ENCODE measurements at places on chromosomes 7 and 10. TPM values are rescaled to one million over a fixed set of nuclear protein-coding genes. Genes with fewer than 3 reads are reported as not detected.

DNA2 gene
- total RNA-seq: 35.0 TPM

GRCh38 chr7:23017309-23017708 lies 3.4 kb upstream of the HYCC1 start:
- no peak for ATAC-seq

GRCh38 chr10:133390597-133391248 lies 3.2 kb upstream of the MTG1 start:
- ATAC-seq: peak; percentile 38

FAM241B gene
- 16.0 TPM for total RNA-seq

RAB19 gene
- total RNA-seq: 7.2 TPM

DNA sequence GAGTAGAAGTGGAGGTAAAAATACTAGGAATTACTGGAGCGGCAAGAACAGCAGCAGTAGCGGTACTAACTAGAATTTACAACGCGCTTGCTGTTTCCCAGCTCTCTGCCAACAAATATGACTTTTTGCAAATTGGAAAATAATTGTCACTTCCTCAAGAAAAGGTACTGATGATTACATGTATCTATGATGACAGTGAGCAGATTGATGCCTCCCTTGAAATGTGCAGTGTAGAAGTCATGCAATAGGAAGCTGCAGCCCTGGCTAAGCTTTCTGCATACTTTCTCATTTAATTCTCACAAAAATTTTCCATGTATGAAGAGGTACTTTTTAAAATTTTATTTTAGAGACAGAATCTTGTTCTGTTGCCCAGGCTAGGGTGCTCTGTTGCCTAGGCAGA lies 49.9 kb downstream of the ANK3 start:
- ATAC-seq: no peak

DNA sequence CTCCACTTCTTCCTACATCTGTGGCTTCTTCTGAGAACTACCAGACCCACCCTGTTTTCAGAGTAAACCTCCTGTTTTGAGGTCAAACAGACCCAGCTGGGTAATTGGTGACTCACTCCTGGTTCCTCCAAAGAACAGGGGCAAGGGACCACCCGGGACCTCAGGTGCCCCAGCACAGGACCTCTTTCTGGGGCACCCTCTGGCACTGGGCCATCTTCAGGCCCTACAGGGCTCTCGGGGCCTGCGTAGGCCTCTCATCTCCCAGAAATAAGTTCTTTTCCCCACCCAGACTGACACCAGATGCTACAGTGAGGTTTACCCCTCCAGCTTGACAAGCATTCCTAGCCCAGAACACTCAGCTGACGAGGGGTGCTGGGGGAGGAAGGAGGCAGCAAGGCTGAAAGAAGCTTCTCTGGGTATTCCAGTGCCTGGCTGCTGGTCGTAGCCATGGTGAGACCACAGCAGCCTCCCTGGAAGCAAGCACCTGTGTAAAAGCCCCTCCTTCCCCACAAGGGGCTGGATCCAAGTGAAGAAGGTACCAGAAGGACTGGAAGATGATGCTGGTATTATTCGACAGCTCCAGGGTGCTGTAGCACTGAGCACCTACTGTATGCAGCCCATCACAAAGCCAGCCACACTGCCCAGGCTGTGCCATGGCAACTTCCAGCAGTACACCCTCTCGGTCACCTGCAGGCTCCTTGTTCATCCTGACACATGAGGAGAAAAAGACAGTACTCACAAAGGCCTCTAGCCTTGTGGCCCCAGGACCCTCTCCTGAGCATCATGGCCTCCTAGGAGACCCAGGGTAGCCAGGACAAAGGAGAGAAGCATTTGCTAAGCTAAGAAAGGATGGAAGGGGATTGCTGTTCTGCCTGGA lies 47.4 kb downstream of the ALOX5 start:
- peak; percentile 36 for ATAC-seq

LRIT1 gene
- not detected for total RNA-seq

- ATAC-seq: no peak
These were observed 21.8 kb downstream of the SLIT1 start for GRCh38 chr10:97163781-97164501.

DNA sequence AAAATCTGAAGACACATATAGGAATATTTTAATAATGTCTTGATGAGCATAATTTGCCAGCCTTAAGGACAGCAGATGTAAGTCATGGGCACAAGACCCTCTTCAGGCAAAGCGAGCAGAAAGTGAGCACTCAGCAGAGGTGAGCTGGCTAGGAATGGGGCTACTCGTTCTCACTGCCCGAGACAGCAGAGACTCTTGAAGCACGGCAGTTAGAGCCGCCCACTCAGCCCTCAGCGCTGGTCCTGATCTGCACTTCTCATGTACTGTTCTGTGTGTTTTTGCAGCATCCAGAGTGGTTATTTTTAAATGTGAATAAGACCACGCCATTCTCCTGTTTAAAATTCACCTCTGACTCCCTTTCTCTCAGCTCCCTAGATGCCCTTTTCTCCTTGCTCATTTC lies 65.3 kb downstream of the GFRA1 start:
- ATAC-seq: no peak

DNA sequence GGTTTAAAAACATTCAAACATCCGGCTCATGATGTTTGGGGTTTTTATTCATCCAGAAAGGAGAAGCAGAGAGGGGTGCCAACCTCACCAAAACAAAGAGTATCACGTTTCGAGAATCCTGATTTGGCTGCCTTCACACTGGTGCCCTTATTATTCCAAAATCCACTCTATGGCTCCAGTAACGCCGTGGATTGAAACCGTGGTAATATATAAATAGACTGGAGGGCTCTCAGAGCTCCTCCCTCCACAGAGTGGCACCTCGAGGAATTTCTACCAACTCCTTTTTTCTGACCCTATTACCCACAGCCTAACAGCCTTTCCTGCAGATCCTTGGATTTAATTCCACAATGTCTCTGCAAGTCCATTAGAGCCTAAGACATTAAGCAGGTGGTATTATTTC lies 353.6 kb downstream of the CRPPA start:
- no peak for ATAC-seq

DNA sequence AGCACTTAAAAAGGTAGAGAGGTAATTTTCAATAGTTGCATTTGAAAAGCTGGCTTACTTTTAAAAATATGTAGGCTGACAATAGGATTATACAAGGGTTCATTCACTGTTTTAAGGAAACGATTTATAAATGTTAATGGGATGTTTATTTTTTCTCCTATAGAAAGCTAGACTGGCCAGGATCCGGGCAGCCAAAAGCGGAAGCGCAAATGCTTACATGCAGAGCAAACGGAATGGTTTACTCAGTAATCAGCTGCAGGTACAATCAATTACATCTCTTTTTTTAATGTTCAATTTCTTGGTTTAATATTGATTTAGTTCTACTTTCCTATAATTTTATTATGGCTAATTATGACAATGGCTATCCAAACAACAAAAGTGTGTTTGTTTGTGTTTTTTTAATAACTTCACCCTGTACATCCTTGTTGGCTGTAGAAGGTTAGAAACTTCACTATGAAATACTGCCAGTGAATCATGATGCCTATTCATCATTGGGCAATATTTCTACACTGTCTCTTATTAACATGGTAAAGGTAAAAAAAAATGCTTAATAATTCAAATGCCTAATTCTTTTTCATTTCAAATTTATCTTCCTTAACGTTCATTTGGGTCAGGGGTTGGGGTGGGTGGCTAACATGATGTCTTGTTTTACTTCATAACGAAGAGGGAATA lies 116.4 kb downstream of the TSPAN12 start:
- ATAC-seq: no peak

DNA sequence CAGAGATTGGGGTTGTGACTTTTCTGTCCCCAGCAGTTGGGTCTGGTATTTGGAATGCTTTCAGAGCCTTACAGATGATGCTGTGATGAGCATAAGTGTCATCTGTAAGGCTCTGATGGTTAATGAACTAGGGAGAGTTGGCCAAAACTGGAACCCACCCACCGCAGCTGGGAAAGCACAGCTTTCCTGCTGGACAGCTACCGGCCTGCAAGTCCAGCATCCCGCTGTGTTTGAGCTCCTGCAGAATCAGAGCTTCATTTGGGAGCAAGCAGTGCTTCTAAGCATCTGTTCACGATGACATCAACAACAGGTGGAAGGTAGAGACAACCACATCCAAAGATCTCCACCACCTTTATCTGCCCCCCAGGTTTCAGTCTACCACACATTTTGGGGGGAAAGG lies 11.7 kb downstream of the UCN3 start:
- ATAC-seq: no peak

GRCh38 chr7:39727231-39728012 lies 104.0 kb downstream of the RALA start:
- ATAC-seq: no peak

- ATAC-seq: no peak
These were observed 111.7 kb downstream of the KMT2E start for GRCh38 chr7:105125745-105126144.

DNA sequence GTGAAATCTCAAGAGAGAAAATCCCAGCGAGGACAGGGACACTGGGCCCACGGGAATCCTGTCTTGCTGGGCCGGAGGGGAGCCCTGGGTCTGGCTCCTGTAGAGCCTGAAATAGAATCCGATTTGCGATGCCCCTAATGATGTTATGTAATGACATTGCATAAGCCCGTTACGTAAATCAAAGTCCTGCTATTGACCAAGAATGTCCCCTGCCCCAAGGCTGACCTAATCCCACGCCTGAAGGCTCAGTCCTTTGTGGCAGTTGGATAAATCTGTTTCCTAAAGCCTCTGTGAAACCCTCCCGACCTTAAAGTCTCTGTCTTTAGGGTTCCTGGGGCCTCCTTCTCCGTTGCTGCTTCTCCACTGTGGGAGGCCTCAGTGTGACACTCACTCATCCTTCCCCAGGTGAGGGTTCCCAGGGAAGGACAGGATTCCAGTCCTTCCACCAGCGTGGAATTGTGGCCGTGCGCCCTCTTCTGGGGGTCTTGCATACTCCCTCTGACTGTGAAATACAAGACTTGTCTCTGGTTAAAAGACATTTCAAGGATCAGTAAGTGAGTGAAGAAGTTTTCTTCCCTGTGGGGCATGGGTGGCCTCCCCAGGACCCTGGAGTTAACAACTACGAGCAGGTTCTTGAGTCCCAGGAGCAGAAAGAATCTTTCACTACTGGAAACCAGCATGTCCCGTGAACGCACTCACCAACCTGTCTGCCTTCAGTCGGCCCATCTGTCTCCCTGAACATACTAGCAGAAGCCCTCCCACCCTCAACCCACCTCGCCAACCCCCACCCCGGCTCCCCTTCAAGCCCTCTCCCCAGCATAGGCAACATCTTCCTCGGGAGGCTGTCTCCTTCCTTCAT lies 19.8 kb downstream of the ZNF467 start:
- ATAC-seq: no peak

DNA sequence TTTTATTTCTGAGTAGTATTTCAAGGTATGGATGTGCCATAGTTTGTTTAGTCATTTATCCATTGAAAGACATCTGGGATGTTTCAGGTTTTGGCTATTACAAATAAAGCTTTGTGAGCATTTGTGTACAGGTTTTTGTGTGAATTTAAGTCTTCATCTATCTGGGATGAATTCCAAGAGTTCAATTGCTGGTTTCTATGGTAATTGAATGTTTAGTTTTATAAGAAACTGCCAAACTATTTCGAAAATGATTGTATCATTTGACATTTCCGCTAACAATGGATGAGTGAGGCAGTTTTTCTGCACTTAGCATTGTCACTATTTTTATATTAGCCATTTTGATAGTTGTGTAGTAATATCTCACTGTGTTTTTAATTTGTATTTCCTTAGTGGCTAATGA lies 99.4 kb downstream of the WDFY4 start:
- no peak for ATAC-seq

- no peak for ATAC-seq
These were observed 72.7 kb downstream of the HACD1 start for GRCh38 chr10:17544465-17544864.

APBB1IP gene
- total RNA-seq: 46.5 TPM

ZNF722 gene
- total RNA-seq: not detected

GRCh38 chr10:128440513-128441160 lies 314.4 kb upstream of the MKI67 start:
- no peak for ATAC-seq

- no peak for ATAC-seq
These were observed 46.9 kb downstream of the CDK14 start for GRCh38 chr7:90642978-90643377.

ITIH5 gene
- total RNA-seq: 0.34 TPM

SFRP4 gene
- total RNA-seq: not detected

DNA sequence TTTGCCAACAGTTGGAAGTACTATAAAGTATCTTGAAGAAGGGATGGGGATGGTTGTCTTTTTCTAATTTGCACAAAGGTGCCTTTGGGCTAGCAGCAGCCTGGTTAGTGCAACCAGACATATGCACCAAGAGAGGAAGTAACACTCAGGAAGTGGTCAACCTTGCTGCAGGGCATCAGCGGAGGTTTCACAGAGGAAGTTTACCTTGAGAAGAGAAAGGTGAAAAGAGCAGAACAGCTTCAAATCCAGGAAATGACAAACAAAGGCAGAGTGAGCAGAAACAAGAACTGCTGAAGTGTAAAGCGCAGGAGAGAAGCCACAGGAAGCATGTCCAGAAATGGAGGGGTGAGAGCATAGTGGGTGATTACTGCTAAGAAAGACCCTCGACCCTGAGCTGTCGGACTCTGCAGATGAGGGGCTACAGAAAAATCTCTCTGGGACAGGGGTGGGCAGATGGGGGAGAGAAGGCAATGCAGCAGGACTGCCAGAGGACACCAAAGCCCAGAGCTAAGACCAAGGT lies 66.9 kb downstream of the STK17A start:
- ATAC-seq: peak; percentile 57

DNA sequence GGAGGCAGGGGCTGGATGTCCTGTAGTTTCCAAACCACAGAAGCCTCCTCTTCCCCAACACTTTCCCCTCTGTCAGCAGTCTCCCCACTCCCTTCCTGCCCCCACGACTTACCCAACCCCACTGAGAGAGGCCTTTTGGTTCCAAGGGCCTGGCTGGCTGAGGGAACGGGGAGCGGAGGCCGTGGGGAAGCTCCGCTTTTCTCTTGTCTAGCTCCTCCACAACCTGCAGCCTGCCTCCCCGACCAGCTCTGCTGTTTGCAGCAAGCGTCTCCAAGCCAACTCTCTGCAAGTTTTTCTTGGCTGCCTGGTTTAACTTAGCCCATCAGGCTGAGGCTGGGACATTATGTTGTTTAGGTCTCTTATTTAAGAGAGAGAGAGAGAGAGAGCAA lies 126.8 kb downstream of the NEURL1 start:
- no peak for ATAC-seq

SAMD9L gene
- 23.9 TPM for total RNA-seq

DNA sequence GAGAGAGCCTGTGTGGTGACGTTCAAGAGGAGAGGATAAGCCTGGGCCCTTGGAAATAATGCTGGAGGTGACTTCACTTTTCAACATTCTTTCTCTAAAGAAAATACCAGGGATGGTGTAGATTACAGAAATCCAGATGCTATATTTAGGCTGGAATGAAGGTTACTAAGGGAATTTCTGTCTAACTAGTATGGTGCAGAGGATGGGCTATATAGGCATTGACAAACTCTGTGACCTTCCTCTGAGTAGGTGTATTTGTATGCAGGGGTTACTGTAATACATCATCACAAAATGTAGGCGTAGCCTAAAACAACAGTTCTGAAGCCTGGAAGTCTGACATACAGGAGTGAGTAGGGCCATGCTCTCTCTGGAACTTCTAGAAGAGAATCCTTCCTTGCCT lies 155.3 kb upstream of the INHBA start:
- ATAC-seq: no peak
